Body of pancreas (tissue), 4 donors: ENCODE measurements at places on chromosomes 16 and 17. TPM values are rescaled to one million over a fixed set of nuclear protein-coding genes. Genes with fewer than 3 reads are reported as not detected.

DNA sequence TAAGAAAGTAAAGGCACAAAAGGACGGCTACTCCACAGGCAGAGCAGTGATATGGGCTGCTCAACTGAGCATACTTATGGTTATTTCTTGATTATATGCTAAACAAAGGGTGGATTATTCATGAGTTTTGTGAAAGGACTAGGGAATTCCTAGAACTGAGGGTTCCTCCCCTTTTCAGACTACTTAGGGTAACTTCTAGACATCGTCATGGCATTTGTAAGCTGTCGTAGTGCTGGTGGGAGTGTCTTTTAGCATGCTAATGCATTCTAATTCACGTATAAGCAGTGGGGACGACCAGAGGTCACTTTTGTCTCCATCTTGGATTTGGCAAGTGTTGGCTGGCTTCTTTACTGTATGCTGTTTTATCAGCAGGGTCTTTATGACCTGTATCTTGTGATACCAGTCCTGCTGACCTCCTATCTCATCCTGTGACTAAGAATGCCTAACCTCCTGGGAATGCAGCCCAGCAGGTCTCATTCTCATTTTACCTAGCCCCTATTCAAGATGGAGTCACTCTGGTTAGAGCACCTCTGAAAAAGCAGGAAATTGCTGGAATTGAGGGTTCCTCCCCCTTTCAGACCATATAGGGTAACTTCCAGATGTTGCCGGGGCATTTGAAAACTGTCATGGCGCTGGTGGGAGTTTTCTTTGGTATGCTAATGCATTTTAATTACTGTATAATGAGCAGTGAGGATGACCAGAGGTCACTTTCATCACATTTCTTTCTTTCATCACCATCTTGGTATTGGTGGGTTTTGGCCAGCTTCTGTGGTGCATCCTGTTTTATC, 388.5 kb downstream of the XYLT1 start:
- no peaks in the 10 kb centered on the region for H3K4me1 ChIP-seq
- DNase-seq: no peak
- no peak overlapping the region for H3K27ac ChIP-seq
- H3K4me3 ChIP-seq: no peak overlapping the region
- no peaks in the 10 kb centered on the region for H3K36me3 ChIP-seq

GRCh38 chr16:17069681-17070080, 401.1 kb downstream of the XYLT1 start:
- no peaks in the 10 kb centered on the region for H3K36me3 ChIP-seq
- DNase-seq: no peak
- H3K4me3 ChIP-seq: no peak overlapping the region
- H3K4me1 ChIP-seq: peaks cover 7% of the 10 kb centered on the region
- no peaks in the 10 kb centered on the region for H3K27me3 ChIP-seq
- no peak overlapping the region for H3K27ac ChIP-seq

ARHGAP23 gene
- total RNA-seq: 10.9 TPM

JMJD6 gene
- 15.2 TPM for total RNA-seq

PHOSPHO1 gene
- total RNA-seq: not detected

NPIPA3 gene
- total RNA-seq: not detected

KCTD5 gene
- 7.3 TPM for total RNA-seq
